Activated CD8-positive, alpha-beta memory T cell treated with anti-CD3 and anti-CD28 coated beads, Interleukin-2, amount 50 U/mL, for 48 hours (primary cell): ENCODE measurements at places on chromosomes 12 and 14.

GRCh38 chr14:102187044-102187443 lies 47.3 kb downstream of the WDR20 start:
- DNase-seq: no peak

DNA sequence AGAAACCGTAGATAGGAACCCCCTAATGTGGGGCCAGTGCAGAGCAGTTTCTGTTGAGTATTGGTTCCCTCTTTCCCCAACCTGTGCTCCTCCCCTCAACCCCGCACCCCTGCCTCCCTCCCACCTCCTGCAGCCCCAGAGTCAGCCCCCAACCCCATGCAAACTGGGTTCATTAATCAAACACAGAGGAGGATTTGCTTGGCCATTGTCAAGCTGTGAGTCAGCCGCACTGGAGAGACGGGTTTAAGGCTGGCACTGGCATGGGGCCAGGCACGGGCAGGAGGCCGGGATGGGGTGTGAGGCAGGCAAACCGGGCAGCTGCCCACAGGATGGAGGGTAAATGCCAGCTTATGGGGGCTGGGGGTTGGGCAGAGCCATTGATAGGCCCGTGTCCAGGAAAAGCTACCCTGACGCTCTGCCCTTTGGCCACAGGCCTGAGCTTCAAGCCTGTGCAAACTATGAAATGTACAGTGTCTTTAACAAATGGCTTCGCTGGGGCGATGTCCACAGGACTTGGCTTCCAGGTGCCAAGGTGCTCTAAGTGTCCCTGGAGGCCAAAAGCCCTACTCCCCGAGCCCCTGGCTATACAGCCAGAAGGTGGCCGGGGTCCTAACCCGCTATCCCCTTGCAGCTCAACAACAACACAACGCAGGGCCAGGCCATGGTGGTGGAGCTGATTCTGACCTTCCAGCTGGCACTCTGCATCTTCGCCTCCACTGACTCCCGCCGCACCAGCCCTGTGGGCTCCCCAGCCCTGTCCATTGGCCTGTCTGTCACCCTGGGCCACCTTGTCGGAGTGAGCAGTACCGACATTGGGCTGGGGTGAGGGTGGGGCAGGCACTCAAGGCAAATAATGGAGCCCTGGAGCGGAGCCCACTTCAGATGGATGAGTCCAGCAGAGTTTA lies 1.4 kb downstream of the AQP5 start:
- DNase-seq: no peak

DNA sequence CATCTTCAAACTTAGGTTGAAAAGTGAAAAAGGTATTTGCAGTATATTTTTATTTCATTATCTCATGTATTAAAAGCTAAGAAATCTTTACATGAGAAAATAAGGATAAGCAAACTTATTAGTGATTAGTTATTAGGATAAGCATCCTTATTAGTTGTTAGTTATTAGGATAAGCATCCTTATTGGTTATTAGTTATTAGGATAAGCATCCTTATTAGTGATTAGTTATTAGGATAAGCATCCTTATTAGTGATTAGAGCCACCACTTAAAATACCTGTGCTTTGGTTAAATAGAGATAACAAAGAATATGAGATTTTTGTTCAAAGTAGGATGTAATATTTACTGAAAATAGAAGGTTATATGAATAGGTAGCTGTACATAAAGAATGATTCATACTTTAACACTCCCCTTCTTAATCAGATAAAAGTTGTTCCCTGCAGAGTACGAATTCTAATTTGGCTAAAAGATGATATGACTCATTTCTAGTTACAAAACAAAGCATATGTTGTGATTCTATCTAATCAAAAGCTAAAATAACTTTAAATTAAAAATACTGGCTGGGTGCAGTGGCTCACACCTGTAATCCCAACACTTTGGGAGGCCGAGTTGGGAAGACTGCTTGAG lies 56.4 kb downstream of the KDM5A start:
- no peak for DNase-seq

GRCh38 chr12:59388694-59389093 lies 207.1 kb upstream of the SLC16A7 start:
- no peak for DNase-seq

GRCh38 chr14:51460011-51460410 lies 191.7 kb upstream of the FRMD6 start:
- no peak for DNase-seq

DNA sequence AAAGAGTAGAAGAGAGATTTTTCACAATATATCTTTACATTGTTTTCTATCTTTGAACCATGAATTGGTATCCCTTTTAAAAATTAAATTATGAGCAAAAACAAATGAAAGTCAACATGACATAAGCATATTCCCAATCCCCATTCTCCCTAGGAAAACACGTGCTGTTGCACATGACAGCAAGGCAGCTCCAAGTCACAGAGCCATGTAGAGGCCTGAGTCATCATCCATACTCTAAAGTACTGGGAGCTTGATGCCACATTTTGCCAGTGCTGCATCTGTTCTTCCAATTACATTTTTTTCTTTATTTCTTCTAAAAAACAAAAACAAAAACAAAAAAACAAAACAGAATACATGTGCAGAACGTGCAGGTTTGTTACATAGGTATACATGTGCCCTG lies 115.2 kb downstream of the ITPR2 start:
- DNase-seq: no peak

DNA sequence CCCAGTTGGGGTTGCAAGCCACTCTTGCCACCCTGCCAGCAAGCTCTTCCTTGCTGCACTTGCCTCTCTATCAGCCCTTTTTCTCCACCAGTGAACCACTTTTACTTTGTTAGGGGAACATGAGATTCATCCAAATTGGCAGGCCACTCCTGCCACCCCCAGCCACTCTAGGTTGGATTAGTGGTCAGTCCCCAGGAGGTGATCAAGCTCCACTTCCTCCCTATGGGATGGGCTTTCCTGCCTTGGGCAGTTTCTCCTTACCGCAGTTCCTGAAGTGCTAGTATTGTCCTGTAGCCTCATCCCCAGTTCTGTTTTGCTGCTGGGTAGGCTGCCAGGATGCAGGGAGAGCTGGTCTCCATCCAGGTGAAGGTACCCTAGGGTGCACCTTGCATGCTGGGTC lies 104.5 kb downstream of the ALG10 start:
- no peak for DNase-seq

- no peak for DNase-seq
These were observed 43.3 kb downstream of the ADCK1 start for GRCh38 chr14:77843195-77843594.
